ENCODE measurements at places on chromosomes 2 and 18. TPM values are rescaled to one million over a fixed set of nuclear protein-coding genes. Genes with fewer than 3 reads are reported as not detected.

- DNase-seq = no peak
- H3K27me3 ChIP-seq = no peaks in the 10 kb centered on the region
- no peaks in the 10 kb centered on the region for H3K4me1 ChIP-seq
- no peak overlapping the region for H3K27ac ChIP-seq
- H3K36me3 ChIP-seq = no peaks in the 10 kb centered on the region
Observed at GRCh38 chr2:175539122-175539521, 357.6 kb upstream of the ATP5MC3 start.

- no peaks in the 10 kb centered on the region for H3K36me3 ChIP-seq
- DNase-seq = no peak
- H3K4me1 ChIP-seq = no peaks in the 10 kb centered on the region
- no peaks in the 10 kb centered on the region for H3K27me3 ChIP-seq
- H3K27ac ChIP-seq = no peak overlapping the region
Observed at GRCh38 chr2:189545418-189545817, 35.2 kb downstream of the SLC40A1 start.

DNA sequence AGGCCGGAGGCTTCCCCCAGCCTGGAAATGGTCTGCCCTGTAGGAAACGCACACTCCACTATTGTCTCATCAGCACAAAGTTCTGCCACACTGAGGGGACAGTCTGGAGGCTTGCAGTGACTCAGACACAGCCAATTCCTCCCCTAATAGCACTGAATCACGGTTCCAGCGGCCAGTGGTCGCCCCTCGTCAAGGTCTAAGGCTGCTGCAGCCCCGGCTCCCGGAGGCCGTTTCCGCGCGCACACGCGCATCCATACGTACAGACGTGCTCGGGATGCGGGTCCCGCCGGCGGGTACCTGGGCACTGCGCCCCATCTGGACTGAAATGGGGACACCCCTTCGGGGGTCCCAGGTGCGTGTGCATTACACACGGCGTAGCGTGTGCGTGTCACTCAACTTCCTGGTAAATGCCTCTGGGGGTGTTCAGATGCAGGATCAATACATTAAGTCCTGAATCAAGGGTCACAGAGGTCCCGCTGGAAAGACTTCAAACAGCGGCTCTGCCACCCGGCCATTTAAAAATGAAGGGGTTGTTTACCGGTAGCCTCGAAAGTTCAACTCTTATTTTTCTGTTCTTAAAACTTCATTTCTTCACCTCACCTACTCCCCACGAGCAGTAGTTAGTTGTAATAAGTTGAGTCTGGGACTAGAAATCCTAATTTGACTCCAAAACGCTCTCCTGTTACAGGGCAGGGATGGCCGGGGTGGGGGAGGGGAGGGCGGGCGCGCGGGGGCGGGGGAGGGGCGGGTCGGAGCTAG lies 572 bp upstream of the ZNF516 start:
- no peaks in the 10 kb centered on the region for H3K36me3 ChIP-seq
- H3K27me3 ChIP-seq = peaks cover 50% of the 10 kb centered on the region
- peaks cover 8% of the 10 kb centered on the region for H3K4me1 ChIP-seq
- DNase-seq = no peak
- H3K27ac ChIP-seq = peak overlapping the region; percentile 57
- peak overlapping the region; percentile 53 for H3K4me3 ChIP-seq

DNA sequence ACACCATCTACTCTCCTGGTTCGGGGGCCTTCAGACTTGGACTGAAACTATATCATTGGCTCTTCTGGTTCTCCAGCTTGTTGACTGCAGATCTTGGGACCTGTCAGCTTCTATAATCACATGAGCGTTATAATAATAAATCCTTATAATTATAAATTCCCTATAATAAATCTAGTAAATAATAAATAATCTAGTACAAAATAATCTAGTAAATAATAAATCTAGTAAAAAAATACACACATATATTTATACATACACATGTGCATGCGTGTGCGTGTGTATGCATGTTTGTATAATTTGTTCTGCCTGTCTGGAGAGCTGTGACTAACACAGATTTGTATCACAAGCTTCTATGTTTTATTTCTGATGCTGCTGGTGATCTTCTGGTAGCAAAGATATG lies 40.8 kb downstream of the KATNAL2 start:
- H3K36me3 ChIP-seq = no peaks in the 10 kb centered on the region
- no peak for DNase-seq
- no peaks in the 10 kb centered on the region for H3K27me3 ChIP-seq
- no peak overlapping the region for H3K4me3 ChIP-seq

GRCh38 chr18:35692866-35693265 lies 111.3 kb downstream of the GALNT1 start:
- H3K27ac ChIP-seq = no peak overlapping the region
- H3K4me1 ChIP-seq = no peaks in the 10 kb centered on the region
- DNase-seq = no peak
- peaks cover 2% of the 10 kb centered on the region for H3K36me3 ChIP-seq
- no peak overlapping the region for H3K4me3 ChIP-seq
- no peaks in the 10 kb centered on the region for H3K27me3 ChIP-seq

DNA sequence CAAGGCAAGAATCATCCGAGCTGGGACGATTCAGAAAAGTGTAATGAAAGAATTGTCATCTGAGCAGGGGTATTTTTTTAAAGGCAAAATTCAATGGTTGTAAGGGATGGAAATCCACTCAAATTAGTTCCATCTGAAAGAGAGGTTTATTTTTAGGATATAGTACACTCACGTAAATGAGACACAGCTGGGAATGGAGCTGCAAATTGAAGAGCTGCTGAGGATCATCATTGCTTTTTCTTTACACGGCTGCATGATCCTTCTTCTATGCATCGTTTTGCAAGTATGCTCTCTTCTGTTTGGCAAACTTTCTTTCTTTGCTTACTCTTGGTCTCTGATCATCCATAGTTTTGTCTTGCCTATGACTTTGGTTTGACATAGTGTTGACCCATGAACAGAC lies 27.4 kb upstream of the CUL3 start:
- no peak overlapping the region for H3K4me3 ChIP-seq
- no peaks in the 10 kb centered on the region for H3K36me3 ChIP-seq
- H3K27me3 ChIP-seq = no peaks in the 10 kb centered on the region
- H3K4me1 ChIP-seq = no peaks in the 10 kb centered on the region
- H3K27ac ChIP-seq = no peak overlapping the region

GRCh38 chr2:44969936-44970335 lies 28.4 kb downstream of the SIX3 start:
- H3K4me3 ChIP-seq = no peak overlapping the region
- no peak overlapping the region for H3K27ac ChIP-seq
- H3K36me3 ChIP-seq = no peaks in the 10 kb centered on the region
- no peak for DNase-seq
- H3K4me1 ChIP-seq = no peaks in the 10 kb centered on the region
- no peaks in the 10 kb centered on the region for H3K27me3 ChIP-seq

DNA sequence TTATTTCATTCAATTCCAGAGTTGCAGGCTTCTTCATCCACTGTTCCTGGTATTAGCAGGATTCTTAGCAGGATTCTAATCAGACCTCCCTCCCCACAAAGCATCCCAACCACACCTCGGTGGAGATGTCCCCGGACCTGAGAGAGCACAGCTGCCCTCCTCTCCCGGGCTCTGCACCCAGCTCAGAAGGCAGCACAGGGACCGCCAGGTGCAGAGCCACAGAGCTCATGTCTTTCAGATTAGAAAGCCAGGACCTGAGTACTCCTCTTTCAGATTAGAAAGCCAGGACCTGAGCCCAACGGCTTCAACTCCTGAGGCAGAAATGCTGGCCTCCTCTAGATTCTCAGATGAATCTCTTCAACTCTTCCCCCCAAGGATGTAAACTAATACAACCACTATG lies 152.3 kb downstream of the MYO5B start:
- no peaks in the 10 kb centered on the region for H3K36me3 ChIP-seq
- H3K4me3 ChIP-seq = no peak overlapping the region
- no peak overlapping the region for H3K27ac ChIP-seq
- H3K27me3 ChIP-seq = no peaks in the 10 kb centered on the region
- no peaks in the 10 kb centered on the region for H3K4me1 ChIP-seq

DNA sequence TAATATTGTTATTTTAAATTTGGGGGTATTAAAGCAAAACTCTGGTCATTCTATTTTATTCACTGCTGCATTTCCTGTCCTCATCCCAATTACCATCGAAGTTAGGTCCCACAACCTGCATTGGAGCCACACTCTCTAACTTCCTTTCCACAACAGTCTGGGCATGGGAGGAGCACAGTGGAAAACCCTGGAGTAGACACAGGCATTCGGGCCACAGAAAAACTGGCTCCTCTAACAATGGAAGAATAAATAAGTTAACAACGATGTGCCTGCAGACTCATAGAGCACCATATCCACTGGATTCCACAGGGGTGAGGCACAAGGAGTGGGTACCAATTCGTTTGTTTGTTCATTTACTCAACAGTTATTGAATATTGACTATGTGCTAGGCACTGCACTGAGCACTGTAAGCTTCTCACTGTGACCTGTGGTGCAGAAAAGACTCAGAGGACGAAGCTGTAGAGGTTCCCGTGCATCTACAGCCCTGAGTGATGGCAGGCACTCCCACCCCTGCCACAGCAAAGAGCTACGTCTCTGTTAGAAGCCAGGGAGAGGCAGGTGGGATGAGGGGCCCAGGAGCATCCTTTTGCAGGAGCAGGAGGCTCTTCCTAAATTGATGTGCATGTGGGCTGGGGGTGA lies 154.2 kb upstream of the PGAP1 start:
- H3K36me3 ChIP-seq = peaks cover 81% of the 10 kb centered on the region
- DNase-seq = no peak
- H3K4me3 ChIP-seq = no peak overlapping the region
- no peaks in the 10 kb centered on the region for H3K4me1 ChIP-seq
- no peaks in the 10 kb centered on the region for H3K27me3 ChIP-seq
- no peak overlapping the region for H3K27ac ChIP-seq

GRCh38 chr2:225041851-225042799 lies at the start of gene DOCK10:
DOCK10 (minus strand) TSS chr2:225042468; CDS start chr2:225042374, 94 bp downstream.
- peak within 1 kb of the TSS; percentile 77 for H3K27ac ChIP-seq
- no peaks in the 10 kb centered on the region for H3K36me3 ChIP-seq
- DNase-seq = peak; percentile 37
- peaks cover 12% of the 10 kb centered on the region for H3K4me1 ChIP-seq
- H3K27me3 ChIP-seq = peaks cover 4% of the 10 kb centered on the region
- peak within 1 kb of the TSS; percentile 68 for H3K4me3 ChIP-seq

DNA sequence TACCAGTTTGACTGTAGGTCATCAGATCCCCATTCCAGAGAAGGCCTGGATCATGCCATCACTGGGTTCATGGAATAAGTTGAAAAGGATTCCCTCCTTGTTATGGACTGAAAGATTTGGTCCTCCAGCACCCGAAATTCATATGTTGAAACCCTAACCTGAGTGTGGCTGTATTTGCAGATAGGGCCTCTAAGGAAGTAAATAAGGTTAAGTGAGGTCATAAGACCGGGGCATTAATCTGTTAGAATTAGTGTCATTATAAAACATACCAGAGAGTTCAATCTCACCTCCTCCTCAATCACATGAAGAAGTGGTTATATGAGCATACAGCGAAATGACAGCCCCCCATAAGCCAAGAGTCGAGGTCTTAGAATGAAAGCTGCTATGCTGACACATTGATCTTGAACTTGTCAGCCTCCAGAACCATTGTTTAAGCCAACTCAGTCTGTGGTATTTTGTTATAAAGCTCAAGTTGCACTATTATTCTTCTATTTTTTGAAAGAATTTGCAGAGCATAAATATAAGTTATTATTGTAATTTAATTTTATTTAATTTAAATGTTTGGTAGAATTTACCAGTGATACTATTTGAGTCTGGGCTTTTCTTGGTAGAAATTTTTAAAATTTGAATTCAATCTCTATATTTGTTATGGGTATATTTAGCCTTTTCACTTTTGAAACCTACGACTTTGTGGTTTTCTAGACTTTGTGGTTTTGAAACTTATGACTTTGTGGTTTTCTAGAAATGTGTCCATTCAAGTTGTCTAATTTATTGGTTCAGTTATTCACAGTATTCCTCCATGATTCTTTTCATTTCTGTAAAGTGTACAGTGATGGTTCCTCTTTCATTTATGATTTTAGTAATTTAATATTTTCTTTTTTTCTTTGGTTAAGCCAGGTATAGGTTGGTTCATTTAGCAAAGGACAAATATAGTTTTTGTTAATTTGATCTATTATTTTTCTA lies 1206.7 kb upstream of the CDH2 start:
- H3K36me3 ChIP-seq = no peaks in the 10 kb centered on the region
- no peaks in the 10 kb centered on the region for H3K27me3 ChIP-seq
- H3K4me1 ChIP-seq = no peaks in the 10 kb centered on the region
- H3K4me3 ChIP-seq = no peak overlapping the region

DNA sequence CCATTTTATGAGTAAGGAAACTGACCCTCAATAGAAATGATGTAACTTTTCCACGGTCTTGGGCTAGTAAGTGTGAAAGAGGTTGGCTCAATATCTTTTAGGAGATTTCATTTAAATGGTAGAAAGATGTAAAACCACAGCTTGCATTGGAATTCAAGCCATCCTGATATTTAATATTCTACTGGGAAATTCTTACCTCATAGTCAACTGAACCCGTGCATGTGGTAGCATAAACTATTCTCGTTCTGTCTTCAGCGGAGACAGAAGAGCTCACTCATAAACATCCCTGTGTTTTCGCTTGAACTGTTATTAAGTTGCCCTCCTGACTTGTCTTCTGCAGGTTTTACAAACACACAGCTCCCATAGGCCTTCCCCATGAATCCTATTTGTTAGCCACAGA lies 8.5 kb upstream of the SPATS2L start:
- no peaks in the 10 kb centered on the region for H3K4me1 ChIP-seq
- H3K4me3 ChIP-seq = no peak overlapping the region
- H3K27me3 ChIP-seq = no peaks in the 10 kb centered on the region
- no peaks in the 10 kb centered on the region for H3K36me3 ChIP-seq

Gene GPR55
- 2.1 TPM for total RNA-seq

Gene LOXHD1
- total RNA-seq = 0.24 TPM

Gene PIEZO2
- 3.2 TPM for total RNA-seq

Gene NTSR2
- not detected for total RNA-seq

Gene SLC8A1
- 20.4 TPM for total RNA-seq

Gene MAP4K4
- total RNA-seq = 30.9 TPM

Gene FOXD4L1
- 0.24 TPM for total RNA-seq

Measured in thymus (tissue), 14 donors.